ENCODE measurements at places on chromosomes 5 and 9. TPM values are rescaled to one million over a fixed set of nuclear protein-coding genes. Genes with fewer than 3 reads are reported as not detected.

The PCDHGB7 gene
- 18.2 TPM for total RNA-seq

The DNAJB5 gene
- total RNA-seq: 35.1 TPM

The SLC6A7 gene
- total RNA-seq: 20.5 TPM

The SYNPO gene
- 6.0 TPM for total RNA-seq

The EGR1 gene
- 1.8 TPM for total RNA-seq

The FBXO10 gene
- 13.6 TPM for total RNA-seq

The ZDHHC11 gene
- 10.4 TPM for total RNA-seq

The GNA14 gene
- 1.4 TPM for total RNA-seq

The CDHR2 gene
- total RNA-seq: 0.69 TPM

The MYOT gene
- 1.8 TPM for total RNA-seq

The SLC4A9 gene
- 0.23 TPM for total RNA-seq

The MCCC2 gene
- 21.2 TPM for total RNA-seq

The SLC45A2 gene
- 0.23 TPM for total RNA-seq

The PCDHGA8 gene
- 6.9 TPM for total RNA-seq

The PTGS1 gene
- 1.4 TPM for total RNA-seq

The ADGRD2 gene
- total RNA-seq: 0.46 TPM

The FOXD4L3 gene
- total RNA-seq: 0.23 TPM

The PCDH1 gene
- 69.2 TPM for total RNA-seq

The SHROOM1 gene
- 2.3 TPM for total RNA-seq

The ZDHHC11B gene
- total RNA-seq: 7.6 TPM

The C9orf153 gene
- total RNA-seq: 0.46 TPM

Data from diencephalon (tissue), 1 donor.